ENCODE measurements at places on chromosomes 13 and 19.
A peak's percentile ranks its signal among the peaks of the same experiment; 100 is the strongest.

- DNase-seq, result peak; percentile 51
Measured at GRCh38 chr19:13633109-13633508, 126.8 kb upstream of the CACNA1A start.

DNA sequence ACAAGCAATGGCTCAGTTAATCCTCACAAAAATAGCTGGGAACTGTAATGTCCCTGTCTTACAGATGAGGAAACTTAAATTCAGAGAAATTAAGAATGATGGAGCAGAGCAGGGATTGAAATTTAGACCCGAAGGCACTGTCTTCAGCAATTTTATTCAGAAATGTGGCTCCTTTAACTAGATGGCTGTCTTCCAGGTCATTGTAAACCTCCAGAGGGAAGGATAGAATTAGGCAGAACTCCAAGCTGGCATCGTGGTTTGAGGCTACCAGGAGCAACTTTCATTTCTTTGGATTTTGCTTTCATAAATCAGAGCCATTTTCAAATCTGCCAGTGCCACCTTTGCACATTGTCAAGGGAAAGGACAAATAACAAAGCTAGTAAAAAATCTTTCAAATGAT is 339.0 kb downstream of the DCT start:
- no peak for DNase-seq

- DNase-seq, result no peak
Measured at GRCh38 chr13:85798556-85798955, 663 bp downstream of the SLITRK6 start.

GRCh38 chr13:32010136-32010535 is 21.4 kb upstream of the FRY start:
- DNase-seq, result no peak

DNA sequence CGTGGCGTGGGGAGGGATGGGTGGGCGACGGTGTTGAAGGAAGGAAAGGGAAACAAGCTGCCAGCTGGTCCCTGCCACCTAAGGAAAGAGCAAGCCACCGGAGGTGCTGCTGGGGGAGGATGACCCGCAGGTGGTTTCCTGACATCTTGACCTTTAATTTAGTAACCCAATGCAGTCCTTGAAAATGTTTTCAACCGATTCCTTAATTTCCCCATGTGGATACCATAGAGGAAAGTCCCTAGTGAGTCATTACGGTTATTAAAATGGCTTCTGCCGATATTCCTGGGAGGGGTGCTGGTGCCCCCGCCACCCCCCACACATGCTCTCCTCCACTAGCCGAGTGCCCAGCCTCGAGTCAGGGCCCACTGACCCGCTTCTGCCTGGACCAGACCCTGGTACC is 6.3 kb upstream of the ANKRD10 start:
- DNase-seq, result no peak

- no peak for DNase-seq
Measured at GRCh38 chr19:47230054-47230920, 712 bp downstream of the BBC3 start.

DNA sequence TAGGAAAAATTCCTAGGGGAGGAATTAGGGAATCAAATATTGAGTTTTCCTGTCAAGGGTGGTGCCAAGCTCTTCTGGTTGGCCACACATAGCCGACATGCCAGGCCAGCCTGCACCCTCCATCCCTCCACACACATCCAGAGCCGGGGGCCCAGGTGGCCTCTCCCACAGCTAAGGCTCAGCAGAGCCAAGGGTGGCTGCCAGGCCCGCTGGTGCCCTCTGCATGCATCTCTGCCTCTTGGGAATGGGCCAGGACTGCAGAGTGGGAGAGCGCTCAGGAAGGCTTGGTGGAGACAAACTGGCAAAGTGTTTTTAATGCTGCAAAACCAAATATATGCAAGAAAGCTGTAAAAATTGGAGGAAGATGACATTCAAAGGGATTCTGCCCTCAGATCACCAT is 42.7 kb upstream of the GAS6 start:
- DNase-seq, result no peak

- no peak for DNase-seq
Measured at GRCh38 chr13:40488869-40489391, 177.5 kb downstream of the FOXO1 start.

- DNase-seq, result no peak
Measured at GRCh38 chr13:93254775-93255174, 28.2 kb downstream of the GPC6 start.

GRCh38 chr13:59891053-59891452 is 272.7 kb downstream of the DIAPH3 start:
- DNase-seq, result no peak

DNA sequence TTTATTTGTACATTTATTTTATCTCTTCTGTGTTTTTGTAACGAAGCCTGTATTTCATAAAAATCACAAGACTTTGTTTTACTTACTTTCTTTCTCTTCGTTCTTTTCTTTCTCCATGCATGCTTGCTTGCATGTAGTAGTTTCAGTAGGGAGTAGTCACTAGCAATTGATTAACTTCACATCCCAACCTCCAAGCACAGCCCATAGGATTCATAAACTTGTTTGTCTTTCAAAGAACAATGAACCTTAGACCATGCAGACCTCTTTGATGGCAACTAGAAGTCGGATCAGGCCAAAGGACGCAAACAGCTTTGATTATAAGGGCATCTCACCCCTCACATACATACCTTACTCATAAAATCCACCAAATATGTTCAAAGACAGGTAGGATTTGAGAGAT is 3.1 kb upstream of the PRR20A start:
- no peak for DNase-seq

GRCh38 chr13:95136638-95137037 is 164.6 kb downstream of the ABCC4 start:
- no peak for DNase-seq

DNA sequence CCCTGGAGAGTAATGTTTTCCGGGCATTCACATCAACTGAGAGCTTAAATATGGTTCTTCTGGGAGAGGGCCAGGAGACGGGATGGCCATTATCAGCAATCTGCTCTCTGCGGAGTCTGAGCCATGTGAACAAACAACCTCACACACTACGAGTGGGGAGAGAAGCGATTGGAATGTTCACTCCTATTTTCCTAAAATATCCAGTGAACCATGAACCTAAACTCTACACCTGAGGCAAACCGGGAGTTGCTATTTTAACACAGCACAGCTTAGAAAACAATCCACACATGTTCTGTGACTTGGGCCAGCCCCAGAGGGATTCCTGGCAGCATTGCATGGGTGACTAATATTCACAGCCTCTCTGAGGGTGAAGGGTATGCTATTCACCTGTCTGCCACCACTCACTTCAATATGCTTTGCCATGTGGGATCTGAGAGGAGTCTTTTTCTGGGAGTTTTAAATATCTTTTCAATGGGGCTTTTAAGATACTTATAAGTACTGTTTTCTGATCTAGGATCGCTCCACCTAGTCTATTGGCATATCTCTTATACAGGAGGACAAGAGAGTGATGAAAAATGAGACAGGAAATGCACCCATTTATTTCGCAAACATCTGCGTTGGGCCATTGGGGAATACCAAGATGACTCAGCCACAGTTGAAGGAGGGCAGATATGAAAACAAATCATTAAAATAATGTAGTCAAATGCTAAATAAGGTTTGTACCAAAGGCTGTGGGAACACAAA is 72.6 kb upstream of the SERP2 start:
- DNase-seq, result no peak

- DNase-seq, result no peak
Measured at GRCh38 chr19:18711893-18712292, 28.4 kb downstream of the CRTC1 start.

- no peak for DNase-seq
Measured at GRCh38 chr19:14416817-14417231, 2.3 kb downstream of the DDX39A start.

DNA sequence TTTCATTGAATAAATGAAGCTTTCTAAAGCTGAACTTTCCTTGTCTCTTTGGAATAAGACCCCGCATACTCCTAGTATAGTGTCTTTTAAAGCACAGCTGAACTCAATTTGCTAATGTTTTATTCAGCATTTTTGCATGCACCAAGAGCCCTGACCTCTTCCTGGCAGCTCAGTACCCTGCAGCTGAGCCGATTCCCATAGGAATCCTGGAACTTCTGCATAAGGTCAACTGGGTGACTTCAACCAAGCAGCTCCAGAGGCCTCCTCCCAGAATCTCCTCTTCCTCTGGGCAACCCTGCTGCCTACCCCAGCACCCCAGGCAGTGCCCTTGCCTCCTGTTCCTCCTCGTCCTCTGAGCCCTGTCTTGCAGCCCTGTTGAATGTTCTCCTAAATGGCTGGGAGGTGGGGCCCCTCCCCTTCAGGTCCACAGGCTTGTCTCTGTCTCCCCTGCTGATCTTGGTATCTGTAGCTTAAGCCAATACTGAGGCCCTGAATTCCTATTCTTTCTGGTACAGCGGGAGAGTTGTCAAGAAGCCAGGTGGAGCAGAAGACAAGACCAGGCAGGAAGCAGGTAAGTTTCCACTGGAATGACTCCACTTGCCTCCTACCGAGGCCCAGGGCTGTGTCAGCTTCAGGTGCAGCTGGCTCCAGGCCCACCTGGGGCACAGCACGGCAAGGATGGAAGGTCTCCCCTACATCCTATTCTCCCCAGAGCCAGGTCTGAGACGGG is 23.6 kb upstream of the CCDC124 start:
- no peak for DNase-seq

DNA sequence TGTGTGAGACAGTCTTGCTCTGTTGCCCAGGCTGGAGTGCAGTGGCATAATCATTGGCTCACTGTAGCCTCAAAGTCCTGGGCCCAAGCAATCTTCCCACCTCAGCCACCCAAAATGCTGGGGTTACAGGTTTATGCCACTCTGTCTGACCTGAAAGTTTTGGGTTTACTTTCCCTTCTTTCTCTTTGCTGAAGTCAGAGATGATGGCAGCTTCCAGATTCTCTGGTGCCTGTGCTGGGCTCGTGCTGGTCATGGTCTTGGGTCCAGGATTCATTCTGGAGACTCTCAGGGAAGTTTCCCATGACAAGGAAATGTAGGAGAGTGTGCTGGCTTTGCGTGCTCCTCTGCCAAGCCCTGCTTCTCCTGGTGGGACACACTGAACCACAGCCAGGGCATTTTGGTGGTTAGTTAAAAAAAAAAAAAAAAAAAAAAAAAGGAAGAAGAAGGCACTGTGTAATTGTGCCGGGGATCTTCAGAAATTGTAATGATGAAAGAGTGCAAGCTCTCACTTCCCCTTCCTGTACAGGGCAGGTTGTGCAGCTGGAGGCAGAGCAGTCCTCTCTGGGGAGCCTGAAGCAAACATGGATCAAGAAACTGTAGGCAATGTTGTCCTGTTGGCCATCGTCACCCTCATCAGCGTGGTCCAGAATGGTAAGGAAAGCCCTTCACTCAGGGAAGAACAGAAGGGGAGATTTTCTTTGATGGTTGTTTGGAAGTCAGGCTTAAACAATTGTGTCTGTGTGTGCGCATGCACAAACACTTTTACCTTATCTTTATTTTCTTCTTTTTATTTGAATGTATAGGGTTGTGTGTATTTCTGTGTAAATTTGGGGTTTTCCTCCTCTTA is at the start of gene ALOX5AP:
TSS of gene ALOX5AP (plus strand) at position 519 of the 847 bp plus-strand sequence. CDS start at position 582, 63 bp downstream.
- no peak for DNase-seq

DNA sequence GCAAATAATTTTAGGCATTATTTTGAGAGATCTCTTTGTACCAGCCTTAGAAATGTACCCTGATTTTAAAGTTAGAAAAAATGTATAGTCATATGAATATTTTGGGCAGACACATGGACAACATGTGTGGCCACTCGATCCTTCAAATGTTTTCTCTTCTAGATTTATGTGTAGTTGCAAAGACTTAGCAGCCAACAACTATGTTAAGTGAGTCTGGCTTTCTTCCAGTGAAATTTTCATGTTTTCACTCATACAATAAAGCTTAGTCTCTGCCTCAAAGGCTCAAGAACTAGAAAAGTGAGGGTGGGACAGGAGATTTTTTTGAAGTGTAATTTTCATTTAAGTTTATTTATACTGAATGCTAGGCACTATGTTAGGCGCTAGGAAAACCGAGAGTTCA is 207.7 kb upstream of the DACH1 start:
- no peak for DNase-seq

GRCh38 chr13:92251671-92252210 is 853.3 kb downstream of the GPC5 start:
- DNase-seq, result no peak

DNA sequence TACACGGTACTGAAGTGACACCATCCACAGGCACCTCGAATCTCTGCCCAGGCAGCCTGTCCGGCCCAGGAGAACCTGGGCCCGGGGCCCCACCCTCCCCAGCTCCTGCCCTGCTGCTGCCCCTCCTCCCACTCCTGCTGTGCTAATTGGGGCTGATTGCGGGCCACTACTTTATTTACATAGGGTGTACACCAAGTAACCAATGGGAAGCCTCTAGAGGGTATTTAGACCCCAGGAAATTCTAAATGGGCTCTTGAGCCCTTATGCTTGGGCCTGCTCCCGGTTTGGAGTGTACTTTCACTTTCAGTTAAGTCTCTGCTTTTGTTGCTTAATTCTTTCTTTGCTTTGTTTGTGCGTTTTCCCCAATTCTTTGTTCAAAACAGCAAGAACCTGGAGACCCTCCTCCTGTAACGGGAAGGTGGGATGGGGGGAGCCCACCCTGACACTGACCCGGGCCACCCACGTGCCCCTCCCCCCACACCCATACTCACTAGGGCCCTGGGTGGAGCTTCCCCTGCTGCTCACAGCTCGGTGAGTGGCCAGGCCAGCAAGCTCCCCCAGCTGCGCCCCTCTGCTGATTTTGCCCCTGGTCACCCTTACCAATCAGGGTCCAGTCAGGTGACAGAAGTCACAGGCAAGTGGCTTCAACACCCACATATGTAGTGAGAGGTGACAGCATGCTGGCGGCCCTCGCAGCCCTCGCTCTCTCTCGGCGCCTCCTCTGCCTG is 9.4 kb downstream of the SCGB2B2 start:
- no peak for DNase-seq

Measured in left renal cortex interstitium (tissue), 4 donors.